Femur (tissue), 1 donor: ENCODE measurements at places on chromosomes 6 and 20.
A peak's percentile ranks its signal among the peaks of the same experiment; 100 is the strongest.

DNA sequence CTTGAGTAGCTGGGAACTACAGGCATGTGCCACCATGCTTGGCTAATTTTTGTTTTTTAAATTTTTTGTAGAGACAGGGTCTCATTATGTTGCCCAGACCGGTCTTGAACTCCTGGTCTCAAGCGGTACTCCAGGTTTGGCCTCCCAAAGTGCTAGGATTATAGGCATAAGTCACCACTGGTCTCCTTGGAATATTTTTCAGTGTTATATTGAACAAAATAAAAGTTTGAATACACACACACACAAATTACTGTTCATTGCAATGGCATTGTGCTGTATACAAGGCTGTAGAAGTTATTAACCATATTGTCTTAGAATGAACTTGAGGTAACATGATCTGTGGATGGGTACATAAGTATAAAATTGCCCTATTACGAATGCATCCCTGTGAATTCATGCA is 166.1 kb downstream of the BCAS1 start:
- no peak for DNase-seq

GRCh38 chr6:45504947-45505346 is 127.2 kb upstream of the SUPT3H start:
- peak; percentile 54 for DNase-seq

DNA sequence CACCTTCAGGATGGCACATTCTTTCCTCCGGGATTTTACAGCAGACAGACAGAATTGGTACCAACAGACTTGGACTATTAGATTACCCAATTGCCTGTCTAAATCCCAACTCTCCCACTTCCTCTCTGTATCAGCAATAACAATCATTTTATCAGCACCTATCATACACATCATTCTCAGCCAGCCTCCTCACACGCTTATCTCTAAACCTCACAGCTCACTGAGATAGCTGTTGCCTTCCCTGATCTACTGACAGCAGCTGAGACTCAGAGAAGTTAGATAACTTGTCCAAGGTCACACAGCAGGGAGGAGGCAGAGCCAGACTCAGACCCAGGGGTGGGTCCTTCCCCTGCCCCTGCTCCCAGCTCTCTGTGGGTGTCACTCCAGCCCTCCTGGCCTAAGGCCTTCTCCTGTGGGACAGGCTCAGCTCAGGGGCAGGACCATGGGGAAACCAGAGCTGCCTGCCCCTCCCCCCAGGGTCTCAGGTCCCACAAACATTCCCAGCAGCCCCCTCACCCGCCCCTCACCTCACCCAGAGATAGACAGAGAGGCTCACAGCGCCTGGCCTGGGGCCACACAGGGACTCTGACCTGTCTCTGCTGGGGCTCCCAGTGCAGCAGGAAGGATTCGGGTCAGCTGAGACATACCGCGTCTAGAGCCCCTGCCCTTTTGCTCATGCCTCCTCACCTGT is 92.8 kb downstream of the GRM4 start:
- DNase-seq, result no peak

- peak; percentile 21 for DNase-seq
Observed at GRCh38 chr6:83867527-83868161, 8.2 kb downstream of the CYB5R4 start.

DNA sequence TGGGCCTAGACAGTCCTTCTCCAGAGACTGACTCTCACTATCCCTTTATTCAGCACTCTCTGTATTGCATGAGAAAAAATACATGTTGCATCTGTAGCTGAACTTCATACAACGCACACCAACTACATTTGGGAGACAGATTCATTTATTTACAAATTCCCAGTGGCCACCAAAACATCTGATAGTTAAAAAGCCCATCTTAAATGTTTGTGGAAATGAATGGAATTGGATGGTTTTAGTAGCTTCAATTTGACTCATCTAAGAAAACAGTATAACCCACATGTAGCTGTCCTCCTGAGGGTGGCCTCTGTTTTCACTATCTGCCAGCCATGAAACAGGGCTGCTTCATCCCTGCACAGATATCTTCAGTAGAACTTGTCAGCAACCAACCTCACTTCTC is 116.3 kb downstream of the PCSK2 start:
- no peak for DNase-seq
